ENCODE measurements at places on chromosomes 6 and 20.

- no peak for DNase-seq
Measured at GRCh38 chr20:39524371-39524911, 562.3 kb downstream of the DHX35 start.

- DNase-seq = no peak
Measured at GRCh38 chr6:150685860-150686259, 86.2 kb downstream of the PLEKHG1 start.

- no peak for DNase-seq
Measured at GRCh38 chr20:63224412-63225081, 8.6 kb upstream of the YTHDF1 start.

DNA sequence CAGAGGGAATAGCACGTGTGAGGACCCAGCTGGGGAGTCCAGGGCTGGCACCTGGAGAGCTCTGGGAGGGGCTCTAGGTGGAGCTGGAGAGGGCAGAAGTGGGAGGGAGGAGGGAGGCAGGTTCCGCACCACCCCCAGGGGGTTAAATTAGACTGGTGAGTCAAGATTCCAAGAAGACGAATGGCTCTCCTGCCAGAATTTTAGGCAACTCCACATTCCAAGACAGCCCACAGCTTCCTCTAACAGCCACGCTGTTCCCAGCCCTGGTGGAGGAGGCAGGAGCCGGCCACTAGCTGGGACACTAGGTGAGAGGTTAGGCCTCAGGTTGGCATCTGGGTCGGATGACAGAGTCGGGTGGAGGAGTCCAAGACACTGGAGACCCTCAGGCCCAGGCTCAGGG lies 60.2 kb downstream of the TFAP2C start:
- DNase-seq = no peak

DNA sequence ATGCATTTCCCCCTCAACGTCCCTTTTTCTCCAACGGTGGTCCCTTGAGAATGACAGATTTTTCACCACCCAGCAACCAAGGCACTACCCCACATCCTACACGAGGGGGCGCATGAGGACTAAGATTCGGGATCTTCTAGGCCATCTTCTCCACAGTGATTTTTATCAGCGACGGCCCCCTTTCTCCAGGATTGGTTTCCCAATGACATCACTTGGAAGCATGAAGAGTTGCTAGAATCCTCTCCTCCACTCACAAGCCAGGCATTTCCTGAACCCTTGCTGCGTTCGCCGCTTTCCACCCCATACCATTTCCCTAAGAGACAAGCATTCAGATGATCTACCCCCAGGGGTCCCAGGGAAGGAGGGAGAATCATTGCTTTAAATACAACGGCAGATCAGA lies 252.0 kb downstream of the HIVEP2 start:
- DNase-seq = peak; percentile 15

DNA sequence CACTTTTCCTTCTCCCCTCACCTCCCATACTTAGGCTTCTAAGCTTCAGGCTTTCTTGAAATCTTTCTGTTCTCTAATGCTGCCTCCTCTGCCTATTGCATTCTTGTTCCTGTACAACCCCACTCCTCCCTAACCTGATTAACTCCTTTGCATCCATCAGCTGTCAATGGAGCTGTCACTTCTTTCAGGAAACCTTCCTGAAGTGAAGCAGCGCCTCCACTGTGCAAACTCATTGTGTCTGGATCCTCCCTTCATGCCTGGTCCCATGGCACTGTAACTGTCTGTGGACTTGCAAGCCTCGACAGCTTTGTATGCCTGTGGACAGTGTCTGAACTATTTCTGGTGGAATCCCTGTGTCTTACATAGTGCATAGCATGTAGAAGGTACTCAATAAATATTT lies 185.0 kb downstream of the HS3ST5 start:
- no peak for DNase-seq

- DNase-seq = no peak
Measured at GRCh38 chr20:39222101-39222500, 260.0 kb downstream of the DHX35 start.

DNA sequence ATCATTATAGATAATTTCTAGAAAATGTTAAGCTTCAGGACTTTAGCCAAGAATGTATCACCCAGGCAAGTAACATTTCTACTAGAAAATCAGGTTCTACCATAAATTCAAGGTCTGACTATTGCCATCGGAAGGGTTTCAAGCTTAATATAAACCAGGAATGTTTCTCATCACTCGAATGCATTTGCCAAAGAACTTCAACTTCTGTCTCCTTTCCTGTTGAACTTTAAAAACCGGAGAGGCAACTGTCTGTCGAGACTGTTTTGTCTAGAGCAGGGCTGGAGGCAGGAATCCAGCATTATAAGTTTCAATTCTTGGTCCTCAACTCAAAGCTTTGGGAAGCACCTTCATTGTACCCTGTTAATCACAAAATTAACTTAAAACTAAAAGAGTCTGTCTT lies 264.7 kb downstream of the ZNF217 start:
- no peak for DNase-seq

- DNase-seq = no peak
Measured at GRCh38 chr6:139528471-139528870, 154.0 kb upstream of the CITED2 start.

DNA sequence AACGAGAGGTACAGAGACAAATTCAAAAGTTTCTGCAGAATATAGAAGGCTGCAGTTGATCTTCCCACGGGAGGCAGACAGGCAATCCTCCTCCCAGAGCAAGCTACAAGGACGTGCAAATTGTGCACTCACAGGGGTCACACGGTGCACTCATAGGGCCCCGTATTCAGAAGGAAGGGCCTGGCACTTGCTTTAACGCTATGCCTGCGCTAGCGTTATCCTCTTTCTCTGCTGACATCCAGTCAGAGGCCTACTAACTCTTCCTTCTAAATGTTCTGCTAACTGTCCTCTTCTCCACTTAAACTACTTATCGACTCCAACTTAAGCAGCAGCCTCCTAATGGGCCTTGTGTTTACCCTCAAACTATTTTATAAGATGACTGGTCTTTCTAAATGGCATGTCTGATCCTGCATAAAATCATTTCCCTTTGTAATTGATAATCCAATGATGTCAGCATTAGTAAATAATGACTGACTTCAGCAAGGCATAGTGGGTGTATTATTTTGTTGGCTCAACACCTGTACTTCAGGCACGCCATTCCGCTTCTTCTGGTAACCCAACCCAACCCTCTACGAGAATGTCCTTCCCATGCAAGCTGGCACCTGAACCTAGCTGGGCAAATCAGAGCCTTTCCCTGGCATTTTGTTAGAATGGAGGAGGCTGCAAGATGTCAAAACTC lies 2.2 kb downstream of the IFNGR1 start:
- no peak for DNase-seq

DNA sequence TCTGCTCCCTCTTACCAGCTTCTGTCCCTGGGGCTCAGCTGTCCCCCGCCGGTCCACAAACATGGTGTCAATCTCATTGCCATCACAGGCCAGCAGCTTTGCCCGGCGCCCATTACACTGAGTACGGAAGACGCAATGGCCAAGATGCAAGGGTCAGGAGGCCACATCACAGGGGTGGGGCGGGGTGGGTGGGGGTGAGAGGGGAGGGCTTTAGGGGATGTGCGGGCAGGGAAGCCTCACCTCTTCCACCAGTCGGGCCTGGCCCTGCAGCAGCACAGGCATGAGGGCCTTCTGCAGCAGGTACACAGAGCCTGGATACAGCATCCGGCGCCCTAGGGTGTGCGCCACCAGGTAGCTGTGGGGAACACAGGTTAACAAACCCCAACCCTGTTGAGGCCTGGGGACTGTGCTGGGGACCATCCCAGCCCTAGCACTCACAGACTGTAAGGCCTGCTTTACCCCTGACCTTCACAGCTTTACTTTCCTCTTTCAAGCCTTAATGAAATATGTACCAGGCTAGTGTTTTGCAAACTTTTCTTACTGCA lies 10.8 kb upstream of the LY6G5C start:
- DNase-seq = no peak

DNA sequence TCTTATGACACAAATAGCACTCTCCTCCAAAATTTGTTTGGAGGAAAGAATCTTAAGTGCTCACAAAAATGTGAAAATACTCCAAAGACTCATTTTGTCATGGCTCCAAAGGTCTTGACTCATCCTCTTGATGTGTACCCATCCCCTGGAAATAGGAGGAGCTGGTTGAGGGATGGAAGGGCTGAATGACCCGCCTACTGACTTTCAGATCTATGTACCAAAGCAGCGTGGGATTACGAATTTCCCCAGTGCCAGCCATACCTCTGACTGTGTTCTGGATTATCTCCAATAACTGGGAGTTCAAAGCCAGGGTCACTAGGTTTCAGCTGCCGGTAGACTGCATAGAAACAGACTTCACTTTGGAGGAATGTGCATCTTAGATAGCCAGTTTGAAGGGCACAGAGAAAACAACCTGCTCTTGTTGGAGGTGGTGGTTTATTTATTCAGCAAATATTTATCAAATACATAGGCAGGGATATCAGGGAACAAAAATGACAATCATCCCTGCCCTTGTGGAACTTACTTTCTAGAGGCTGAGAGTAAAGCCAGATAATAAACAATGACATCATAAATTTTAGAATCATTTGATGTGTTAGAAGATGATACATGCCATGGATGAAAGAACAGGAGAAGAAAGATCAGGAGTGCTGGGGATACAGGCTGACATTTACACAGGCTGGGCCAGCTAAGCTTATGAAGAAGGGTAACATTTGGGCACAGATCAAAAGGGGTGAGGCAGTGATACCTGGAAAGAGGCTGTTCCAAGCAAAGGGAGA lies 246.6 kb downstream of the TBXT start:
- DNase-seq = no peak

DNA sequence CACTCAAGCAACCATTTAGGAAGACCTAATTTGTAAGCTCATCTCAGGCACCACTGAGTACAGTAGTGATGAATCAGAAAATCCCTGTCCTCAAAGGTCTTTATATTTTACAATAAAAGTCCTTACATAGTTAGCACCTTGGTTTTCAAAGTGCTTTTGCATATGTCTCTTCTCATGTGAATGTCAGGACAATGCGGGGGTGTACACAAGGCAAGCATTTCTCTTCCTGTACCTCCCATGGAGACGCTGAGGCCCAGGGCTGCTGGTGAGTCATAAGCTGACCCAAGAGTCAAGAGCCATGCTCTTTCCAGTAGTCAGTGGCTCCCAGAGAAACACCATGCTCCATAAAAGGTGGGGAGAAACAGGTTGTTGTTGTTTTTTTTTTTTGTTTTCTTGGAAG lies 174.0 kb downstream of the GJA10 start:
- DNase-seq = no peak

GRCh38 chr6:36544228-36544627 lies 3.1 kb downstream of the STK38 start:
- peak; percentile 27 for DNase-seq

- DNase-seq = no peak
Measured at GRCh38 chr20:2918096-2919049, 45.1 kb downstream of the PTPRA start.

DNA sequence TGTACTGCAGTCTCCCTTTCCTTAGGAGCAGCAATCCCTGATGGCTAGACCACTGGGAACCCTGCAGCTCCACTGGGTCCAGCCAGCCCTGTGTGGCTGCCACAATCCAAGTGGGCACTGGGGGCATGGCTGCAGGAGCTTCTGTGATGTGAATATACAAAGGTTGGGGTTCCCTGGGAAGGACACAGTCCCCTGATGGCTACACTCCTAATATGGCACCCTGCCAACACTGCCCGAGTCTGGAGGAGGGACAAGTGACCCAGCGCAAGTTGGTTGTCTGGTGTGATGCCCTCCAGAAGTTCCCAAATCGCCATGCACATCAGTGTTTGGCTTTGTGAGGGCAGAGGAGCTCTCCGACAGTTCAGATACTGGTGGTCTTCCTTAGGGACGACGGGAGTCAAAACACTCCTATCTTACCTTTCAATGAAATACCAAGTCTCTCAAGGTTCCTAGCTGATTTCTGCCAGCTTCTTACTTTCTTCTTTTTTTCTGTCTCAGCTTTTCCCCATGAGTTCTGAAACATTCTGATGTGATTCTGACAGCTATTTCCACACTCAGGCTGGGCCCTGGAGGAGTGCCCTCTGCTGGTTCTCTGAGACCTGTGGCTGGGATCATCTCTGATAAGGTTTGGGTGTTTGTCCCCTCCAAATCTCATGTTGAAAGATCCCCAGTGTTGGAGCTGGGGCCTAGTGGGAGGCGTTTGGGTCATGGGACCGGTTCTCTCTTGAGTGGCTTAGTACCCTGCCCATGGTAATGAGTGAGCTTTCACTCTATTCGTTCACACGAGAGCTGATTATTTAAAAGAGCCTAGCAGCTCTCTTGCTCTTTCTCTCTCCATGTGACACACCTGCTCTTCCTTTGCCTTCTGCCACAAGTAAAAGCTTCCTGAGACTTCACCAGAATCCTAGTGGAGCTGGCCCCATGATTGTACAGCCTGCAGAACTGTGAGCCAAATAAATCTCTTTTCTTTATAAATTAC lies 15.5 kb upstream of the ZFP57 start:
- no peak for DNase-seq

GRCh38 chr6:84743616-84744015 lies 20.8 kb downstream of the TBX18 start:
- no peak for DNase-seq

- DNase-seq = no peak
Measured at GRCh38 chr20:52312132-52312729, 120.7 kb upstream of the ZFP64 start.

DNA sequence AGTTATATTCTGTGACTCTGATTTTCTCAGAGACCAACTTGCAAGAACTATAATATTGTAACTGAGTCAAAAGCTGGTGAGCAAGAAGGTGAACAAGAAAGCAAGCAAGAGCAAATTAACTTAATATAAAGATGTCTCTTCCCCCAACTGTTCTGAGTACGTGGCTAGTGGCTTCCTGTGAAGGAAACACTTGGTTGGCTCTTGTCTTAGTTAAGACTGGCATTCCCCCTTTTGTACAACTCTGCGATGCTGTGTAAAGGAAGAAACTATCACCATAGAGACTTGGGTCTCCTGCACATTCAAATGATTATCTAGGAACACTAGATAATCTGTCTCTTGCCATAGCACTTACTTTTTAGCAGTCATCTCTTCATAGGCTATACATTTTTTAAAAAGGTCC lies 47.3 kb upstream of the TNFAIP3 start:
- DNase-seq = no peak

DNA sequence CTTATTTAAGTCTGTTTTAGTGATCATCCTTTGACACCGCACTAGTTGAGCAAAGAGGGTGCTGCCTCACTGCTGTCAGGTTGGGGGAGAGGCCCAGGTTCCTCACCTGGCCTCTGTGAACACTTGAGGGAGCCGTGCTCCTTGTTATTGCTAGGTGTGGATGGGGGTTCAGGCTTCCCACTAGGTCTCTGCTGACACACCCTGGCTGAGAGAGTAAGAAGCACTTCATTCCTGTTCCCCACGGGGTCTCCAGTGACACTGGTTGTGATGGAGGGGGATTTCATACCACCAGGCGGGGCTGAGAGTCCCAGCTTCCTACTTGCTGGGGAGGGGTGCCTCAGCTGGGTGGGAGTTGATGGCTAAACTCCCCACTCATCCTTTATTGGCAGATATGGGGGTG lies 11.1 kb upstream of the NOTCH4 start:
- no peak for DNase-seq
